ENCODE measurements at places on chromosomes 1 and 21.

GRCh38 chr1:212628813-212629415 is 20.4 kb downstream of the ATF3 start:
- no peak for DNase-seq

DNA sequence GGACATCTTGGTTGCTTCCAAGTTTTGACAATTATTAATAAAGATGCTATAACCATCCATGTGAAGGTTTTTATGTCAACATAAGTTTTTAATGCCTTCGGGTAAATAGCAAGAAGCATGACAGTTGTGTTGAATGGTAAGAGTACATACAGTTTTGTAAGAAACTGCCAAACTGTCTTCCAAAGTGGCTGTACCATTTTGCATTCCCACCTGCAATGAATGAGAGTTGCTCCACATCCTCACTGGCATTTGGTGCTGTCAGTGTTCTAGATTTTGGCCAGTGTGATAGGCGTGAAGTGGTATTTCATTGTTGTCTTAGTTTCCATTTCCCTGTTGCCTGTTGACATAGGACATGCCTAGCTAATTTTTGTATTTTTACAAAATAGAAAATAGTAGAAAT is 45.4 kb downstream of the CD58 start:
- DNase-seq, result no peak

GRCh38 chr21:44462086-44462833 is 7.0 kb downstream of the LRRC3 start:
- DNase-seq, result no peak

- no peak for DNase-seq
These were observed 22.4 kb upstream of the PPM1J start for GRCh38 chr1:112737573-112737972.

- no peak for DNase-seq
These were observed 96.7 kb downstream of the UCK2 start for GRCh38 chr1:165924117-165924516.

DNA sequence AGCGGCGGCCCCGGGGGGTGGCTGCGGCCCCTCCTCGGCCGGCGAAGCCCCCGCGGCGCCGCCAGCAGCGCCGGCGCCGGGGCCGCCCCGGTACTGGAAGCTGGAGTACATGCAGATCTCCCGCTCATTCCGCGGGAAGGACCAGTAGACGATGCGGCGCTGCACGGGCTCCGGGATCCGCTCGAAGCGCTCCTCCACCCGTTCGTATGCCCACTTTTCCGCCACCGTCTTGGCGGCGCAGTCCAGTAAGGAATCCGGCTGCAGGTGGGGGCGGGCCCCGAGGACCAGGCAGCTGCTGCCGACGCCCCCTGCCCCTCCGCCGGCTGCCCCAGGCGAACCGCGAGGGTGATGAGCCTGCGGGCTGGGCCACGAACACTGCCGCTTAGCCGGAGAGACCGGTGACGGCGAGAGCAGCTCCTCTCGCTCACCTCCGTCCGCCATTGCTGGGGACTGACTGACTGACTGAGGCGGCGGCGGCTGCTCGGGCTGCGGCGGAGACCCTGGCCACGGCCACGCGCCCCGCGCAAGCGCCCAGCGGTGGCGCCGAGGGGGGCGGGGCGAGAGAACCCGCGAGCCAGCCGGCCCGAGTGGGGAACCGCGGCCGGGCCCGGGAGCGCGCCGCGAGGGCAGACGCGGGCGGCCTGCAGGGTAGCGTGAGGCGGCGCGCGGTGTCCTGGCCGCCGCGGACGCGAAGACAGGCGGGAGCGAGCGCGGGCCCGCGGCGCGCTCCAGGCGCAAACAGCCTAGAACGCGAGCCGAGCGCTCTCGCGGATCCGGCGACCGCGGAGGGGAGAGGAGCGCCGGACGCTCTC is at the start of gene ZSWIM5:
ZSWIM5 (minus strand) TSS at position 696 of the 812 bp plus-strand sequence; CDS start at position 441, 255 bp downstream.
- peak; percentile 43 for DNase-seq

DNA sequence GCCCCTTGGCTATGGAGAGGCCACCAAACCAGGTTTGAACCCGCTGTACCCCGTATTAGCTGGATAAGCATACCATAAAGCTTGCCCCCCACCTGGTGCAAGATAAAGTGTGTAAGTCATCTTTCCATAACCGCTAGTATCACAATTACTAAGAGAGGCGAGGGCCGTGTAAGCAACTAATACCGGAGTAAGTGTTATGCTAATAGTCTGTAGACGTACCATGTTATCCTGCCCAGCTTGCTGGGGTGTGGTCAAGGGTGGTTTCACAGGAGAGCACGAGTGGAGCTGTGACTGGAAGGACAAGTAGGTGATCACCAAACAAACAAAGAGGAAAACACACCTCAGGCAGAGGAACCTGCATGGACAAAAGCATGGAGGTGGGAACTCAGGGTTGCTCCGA is 3.6 kb upstream of the TNFRSF1B start:
- DNase-seq, result no peak

DNA sequence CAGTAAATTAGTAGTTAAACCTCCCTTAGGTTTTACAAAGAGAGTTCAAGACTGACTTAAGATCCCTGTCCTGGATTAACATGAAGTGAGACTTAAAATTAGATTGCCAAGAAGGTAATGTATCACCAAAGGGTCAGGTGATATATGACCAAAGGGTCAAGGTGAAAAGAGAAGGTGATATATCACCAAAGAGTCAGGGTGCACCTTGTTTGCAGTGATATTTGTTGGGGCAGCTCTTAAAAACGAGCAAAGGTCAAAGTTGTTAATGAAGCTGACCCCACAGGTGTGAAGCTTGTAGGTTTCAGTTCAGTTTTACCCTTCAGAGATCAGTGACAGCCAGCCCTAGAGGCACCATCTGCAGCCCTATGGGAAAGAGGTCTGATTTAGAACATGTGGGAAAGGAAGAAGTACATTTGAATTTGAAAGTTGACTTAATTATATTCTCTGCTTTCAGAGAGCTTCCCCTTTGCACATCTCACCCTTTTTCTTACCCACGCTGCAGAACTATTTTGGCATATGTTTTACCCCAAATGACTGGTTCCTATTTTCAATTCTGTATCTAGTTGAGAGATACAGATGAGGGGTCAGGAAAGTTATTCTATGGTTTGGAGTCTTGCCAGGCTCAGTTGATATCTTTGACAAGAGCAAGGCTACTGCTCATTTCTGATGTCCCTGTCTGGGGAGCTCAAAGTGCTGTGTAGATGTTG is 170.8 kb downstream of the S1PR1 start:
- no peak for DNase-seq

DNA sequence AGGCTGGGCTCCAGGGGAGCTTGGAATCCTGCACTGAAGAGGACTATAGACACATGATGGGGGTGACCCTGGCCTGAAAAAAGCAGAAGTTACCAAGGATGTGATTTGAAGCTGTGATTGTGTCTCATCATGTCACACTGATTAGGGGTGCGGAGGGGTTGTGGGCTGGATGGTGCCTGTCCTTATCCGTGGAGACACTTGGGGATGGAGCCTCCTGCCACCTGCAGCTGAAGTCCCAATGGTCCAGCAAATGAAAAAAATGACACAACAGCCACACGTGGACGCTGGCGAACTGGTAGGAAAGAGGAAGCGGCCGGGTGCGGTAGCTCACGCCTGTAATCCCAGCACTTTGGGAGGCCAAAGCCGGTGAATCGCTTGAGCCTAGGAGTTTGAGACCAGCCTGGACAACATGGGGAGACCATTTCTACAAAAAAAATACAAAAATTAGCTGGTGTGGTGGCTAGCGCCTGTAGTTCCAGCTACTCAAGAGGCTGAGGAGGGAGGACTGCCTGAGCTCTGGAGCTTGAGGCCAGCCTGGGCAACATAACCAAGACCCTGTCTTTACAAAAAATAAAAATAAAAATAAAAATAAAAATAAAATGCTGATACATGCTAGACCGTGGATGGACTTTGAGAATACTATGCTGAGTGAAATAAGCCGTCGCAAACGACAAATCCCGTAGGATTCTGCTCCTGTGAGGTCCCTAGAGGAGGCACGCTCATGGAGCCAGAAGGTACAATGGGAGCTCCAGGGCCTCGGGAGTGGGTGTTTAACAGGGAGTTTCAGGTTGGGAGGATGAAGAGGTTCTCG is 838 bp upstream of the IBA57 start:
- DNase-seq, result no peak

GRCh38 chr1:203250911-203251310 is 21.4 kb upstream of the CHIT1 start:
- no peak for DNase-seq

GRCh38 chr1:203306089-203306964 is 1.0 kb downstream of the BTG2 start:
- no peak for DNase-seq
